ENCODE measurements at places on chromosomes 2 and 18.

- peak; percentile 12 for DNase-seq
These were observed 298.5 kb downstream of the PAX3 start for GRCh38 chr2:222000326-222000725.

DNA sequence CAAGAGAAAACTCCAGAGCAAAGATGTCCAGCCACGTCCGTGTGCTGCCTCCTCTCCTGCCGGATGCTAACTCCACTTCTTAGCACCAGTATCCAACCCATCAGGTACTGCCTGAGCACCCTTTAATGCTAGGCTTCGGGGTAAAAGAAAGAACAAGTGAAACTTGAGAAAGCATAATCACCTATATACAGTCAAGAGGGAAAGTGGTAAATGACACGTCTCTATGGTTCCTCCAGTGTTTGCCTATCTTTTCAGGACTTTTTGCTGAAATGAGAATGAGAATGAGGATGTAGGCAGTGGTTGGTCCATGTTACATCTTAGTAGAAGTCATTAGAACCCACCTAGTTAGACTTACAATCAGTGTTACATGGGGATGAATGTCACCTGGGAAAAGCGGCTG lies 47.9 kb downstream of the EPHA4 start:
- no peak for DNase-seq

GRCh38 chr2:236403125-236403524 lies 138.9 kb upstream of the ASB18 start:
- DNase-seq: no peak

DNA sequence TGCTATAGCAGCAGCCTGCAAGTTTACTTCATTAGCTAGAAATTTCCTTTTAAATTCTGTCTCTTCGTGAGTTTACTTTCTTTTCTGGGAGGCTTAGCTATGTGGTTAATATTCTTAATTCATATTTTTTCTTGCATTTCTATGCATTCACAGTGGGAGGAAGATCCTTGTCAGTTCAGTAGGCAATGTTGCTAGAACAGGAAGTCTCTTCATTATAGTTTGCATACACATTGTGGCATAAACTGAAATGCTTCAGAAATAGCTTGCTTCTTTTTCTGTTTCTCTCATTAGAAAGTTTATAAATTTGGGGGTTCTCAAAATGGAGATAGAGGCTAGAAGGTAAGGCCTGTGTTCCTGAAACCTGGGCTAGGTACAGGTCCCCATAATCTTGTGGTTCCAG lies 8.1 kb upstream of the ARHGAP15 start:
- no peak for DNase-seq

DNA sequence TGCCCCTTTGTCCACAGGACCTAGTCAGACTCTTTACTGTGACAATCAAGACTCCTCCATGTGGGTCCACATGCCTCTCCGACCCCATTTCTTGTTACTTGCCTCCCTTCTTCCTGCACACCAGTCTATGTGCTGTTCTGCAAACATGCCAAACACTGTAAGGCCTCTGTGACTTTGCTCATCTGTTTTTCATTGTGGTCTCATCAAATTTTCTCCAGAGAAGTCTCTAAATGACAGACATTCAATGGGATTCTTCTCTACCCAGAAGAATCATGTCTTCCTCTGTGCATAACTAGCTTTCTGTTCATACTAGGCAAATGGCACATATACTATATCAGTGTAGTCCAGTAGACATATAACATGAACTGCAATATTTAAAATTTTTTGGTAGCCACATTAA lies 43.0 kb upstream of the KCNE4 start:
- DNase-seq: no peak

All from epithelial cell of prostate (primary cell).